ENCODE measurements at places on chromosomes 3 and 15.

DNA sequence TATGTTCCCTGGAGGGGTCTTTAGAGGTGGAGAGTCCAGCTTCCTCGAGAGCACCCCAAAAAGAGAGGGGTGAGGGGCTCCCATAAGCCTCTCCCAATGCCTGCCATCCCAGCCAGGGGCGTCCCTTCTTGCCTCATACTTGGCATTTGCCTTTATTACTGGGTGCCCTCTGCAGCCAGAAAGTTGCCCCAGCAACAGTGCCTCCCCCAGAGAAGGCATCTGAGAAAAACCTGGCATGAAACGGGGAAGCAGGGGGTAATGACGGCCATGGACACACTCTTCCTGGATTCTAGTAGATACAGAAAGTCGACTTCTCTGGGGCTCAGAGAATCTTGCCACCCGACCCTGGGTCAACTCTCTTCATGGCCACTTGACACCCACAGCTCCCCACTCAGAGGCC, 90.1 kb downstream of the PCSK6 start:
- no peak for DNase-seq

- no peak for DNase-seq
Observed at GRCh38 chr3:108599677-108600409, 10.3 kb downstream of the DZIP3 start.

- no peak for DNase-seq
Observed at GRCh38 chr3:150495563-150496168, 50.6 kb downstream of the SERP1 start.

- no peak for DNase-seq
Observed at GRCh38 chr3:40602778-40603385, 78.1 kb downstream of the ZNF621 start.

DNA sequence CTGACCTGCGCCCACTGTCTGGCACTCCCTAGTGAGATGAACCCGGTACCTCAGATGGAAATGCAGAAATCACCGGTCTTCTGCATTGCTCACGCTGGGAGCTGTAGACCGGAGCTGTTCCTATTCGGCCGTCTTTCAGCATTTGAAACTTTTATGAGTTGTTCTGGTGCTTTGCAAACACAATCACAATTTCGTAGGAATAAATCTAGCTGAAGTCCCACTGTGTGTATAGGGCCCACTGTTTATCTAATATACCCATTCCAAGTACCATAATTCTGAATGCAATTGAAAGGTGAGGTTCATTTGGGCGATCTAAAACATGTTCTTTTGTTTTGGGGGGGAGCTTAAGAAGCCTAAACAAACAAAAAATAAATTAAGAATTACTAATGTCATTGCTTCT, 572.1 kb downstream of the FGF12 start:
- DNase-seq: no peak

DNA sequence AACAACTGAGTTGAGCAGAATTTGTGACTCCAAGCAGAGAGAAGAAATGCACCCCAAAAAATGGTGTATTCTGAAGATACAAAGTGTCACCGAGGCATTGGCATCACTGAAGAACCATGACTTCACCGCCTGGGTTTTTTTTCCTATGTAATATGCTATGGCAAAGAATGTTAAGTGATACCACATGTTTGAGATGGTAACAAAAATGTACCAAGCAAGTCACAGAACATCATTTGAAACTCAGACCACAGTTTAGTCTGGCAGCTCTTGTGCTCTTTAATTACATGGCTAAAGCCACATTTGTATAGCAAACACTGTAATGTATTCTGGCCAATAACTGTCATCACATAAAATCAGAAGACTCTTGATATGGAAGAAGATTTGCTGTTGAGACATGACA, 323.5 kb downstream of the ULK4 start:
- DNase-seq: no peak

DNA sequence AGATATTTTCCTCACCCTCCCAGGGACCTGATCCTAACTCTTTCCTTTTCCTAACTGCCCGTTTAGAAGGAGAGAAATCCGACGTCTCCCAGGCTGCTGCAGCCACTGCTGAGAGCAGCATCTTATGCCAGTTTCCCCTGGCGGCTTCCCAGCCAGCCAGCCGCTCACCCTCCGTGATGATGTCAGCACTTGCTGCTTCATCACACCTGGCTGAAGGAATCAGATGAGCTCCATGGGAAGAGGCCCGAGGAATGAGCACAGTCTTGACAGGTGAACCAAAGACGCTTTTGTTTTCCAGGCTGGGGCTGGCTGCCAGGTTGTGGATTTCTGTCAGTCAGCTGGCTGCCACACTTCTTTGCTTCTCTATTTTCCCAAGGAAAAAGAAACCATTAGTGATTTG, 445.1 kb upstream of the RBMS3 start:
- no peak for DNase-seq
